A172 (cell line): ENCODE measurements at places on chromosomes 11 and 22. TPM values are rescaled to one million over a fixed set of nuclear protein-coding genes. Genes with fewer than 3 reads are reported as not detected.
A peak's percentile ranks its signal among the peaks of the same experiment; 100 is the strongest.

Gene RIMBP3C
- total RNA-seq, result 0.50 and 0.62 TPM in 2 replicates

GRCh38 chr11:68370211-68371111 is 58.1 kb downstream of the LRP5 start:
- DNase-seq, result no peak

DNA sequence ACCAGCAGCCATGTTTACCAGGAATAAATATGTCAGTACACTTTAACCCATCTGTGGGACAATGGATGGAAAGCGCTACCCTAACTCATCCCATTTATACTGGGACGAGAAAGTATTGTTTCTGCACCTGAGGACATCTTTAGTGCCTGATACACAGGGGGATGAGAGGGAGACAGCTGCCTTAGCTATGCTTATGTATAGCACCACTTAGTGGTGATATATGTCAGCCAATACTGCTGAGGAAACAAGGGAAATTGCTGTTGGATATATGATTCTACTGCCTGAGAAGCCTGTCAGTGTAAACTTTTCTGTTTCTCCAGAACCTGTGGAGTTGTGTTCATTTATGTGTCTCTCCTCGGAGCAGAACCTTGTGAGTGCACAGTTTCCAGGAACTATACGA is 13.3 kb upstream of the CEP295 start:
- no peak for DNase-seq

GRCh38 chr22:49497266-49497665 is 330.4 kb downstream of the BRD1 start:
- peak; percentile 26 for DNase-seq

DNA sequence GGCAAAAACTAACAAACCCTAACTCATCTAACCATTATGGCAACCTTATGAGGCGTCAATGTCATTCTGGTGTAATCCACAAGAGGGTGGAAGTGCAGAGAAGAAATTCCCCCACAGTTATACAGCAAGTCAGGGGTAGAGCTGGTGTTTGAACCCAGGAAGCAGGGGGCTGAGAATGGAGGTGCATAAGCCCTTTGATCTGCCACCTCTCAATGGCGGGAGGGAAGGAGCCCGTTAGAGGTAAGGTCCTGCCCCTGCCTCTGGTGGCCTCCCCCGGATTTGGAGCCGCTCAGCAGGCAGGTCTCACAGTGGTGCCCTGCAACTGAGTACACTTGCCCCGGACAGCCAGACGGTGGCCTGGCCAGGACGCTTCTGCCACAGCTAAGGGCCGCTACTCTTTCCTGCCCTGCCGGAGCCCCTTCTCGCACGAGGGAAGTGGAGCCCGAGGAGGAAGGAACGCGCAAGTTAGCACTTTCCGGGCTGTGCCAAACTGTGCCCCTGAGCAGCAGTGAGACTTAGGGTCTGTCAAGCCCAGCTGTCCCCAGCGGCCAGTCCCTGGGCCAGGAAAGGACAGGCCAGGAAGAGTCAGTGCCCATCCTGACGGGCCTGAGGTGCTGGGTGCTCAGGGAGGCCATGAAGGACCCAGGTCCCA is 1.1 kb downstream of the FXYD2 start:
- DNase-seq, result no peak

DNA sequence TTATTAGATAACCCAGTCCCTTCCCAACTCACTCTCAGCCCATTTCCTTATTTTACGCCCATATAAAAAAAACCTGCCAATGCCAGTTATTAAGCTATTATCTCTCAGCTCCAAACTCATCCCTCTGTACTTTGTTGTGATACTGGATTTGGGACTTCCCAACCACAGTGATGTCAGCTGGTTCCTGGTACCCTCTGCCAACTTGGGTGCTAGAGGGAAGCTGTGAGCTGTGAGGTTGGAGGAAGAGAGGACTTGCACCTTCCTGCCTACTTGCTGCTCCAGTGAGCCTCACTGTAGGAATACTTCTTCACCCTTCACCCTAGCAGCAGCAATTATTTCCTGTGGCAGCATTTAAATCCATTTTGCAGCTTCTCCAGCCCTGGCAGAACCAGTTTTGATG is 19.2 kb upstream of the CSF2RB start:
- no peak for DNase-seq

GRCh38 chr11:126088999-126089398 is 26.3 kb upstream of the CDON start:
- no peak for DNase-seq

Gene PNPLA3
- 0.96 and 2.0 TPM in 2 replicates for total RNA-seq

DNA sequence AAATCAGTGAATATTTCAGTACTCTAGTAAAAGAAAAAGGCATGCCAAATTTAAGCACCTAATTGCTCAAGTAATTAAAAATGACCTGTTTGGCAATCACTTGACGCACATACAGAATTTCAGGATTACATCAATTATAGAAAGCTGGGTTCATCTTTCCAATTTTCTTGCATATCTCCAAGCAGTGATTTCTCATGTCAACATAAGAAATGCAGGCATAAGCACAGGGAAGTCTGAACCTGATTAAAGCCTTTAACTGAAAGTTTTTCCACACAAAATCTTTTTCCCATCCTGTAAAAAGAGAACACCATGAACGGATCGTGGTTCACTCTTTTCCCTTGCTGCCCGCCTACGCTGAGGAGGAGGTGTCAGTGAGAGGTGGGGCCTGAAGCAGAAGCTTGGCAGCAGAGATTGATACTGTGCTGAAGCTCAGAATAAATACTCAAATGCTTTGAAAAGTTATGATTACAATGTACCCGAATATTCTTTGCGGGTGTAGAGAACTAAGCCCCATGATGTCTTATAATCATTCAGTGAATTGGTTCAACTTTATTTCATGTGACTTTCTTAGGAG is 704.1 kb upstream of the CCDC90B start:
- DNase-seq, result no peak

- DNase-seq, result no peak
Observed at GRCh38 chr11:91998481-91998880, 226.1 kb upstream of the FAT3 start.

Gene SF3B2
- 172 and 177 TPM in 2 replicates for total RNA-seq
